AG08396 (cell line): ENCODE measurements at places on chromosomes 2 and 18.

GRCh38 chr2:58911877-58912276, 670.8 kb upstream of the FANCL start:
- DNase-seq, result no peak

- no peak for DNase-seq
These were observed 85.9 kb downstream of the CALCRL start for GRCh38 chr2:187362151-187362550.

- no peak for DNase-seq
These were observed 7.2 kb upstream of the SFXN5 start for GRCh38 chr2:73078457-73079411.

DNA sequence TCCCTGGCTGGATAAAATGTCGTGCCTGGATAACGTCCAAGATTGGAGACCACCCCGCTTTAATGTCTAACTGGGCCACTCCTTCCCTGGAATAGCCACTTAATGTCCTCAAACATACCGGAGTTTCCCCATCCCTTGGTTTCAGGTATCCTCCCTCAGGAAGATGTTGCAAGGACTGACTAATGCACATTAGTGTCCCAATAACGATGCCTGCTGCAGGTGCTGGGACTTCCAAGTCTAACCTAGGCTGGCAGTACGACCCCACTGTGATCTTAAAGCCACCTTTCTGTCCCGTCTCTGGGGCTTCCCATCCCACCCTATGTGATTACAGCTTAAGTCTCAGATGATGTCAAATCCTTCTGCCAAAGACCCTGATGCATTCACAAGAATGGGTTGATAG, 1.1 kb upstream of the ATP6V1C2 start:
- no peak for DNase-seq

GRCh38 chr18:58662118-58662517, 9.1 kb upstream of the MALT1 start:
- no peak for DNase-seq

- no peak for DNase-seq
These were observed 69.3 kb upstream of the HK2 start for GRCh38 chr2:74764429-74765272.

DNA sequence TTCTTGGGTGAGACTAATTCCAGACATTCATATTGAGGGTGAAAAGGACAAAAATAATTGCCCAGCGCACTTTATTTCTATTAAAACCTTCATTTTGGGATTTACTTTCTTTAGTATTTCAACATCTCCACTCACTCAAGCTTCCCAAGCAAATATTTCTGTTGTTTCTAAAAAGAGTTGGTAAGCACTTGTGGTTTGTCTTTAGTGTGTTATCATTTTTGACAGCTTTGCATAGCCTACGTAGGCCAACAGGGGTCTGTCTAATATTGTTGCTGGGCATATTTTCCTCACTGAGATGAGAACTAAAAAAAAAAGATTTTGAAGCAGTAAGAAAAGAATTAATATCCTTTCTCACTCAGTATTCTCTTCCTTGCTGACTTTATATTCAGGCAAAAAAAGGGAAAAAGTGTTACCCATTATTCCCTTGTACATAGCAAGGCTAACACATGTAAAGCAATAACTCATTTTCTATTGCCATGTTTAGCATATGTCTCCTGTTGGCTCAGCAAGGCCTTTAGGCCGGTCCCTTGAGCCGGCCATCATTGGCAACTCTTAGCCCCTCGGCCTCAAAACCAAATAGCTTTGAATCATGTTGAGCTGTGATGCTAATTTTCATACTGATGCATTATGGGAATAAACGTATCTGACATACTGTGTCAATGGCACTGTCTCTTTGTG, 494.2 kb downstream of the ARHGAP15 start:
- no peak for DNase-seq

DNA sequence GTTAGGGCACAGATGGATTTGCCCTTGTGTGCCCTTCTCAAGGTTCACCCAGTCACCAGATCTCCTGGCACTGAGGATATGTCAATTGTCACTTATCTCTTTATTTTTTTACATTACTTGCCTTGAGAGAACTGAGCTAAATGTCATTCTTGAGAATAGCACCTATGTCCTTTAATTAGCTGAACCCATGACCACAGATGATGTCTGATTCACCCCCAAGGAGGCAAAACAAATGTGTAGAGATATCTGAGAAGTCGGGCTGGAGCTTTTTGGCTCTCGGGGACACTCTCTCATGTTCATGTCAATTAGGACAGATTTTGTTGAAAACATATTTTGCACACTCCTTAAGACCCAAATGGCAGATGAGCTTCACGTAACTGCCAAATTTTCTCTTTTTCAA, 171.4 kb upstream of the LRRTM1 start:
- DNase-seq, result no peak

- DNase-seq, result no peak
These were observed 100.9 kb downstream of the ARL4C start for GRCh38 chr2:234395891-234396420.

DNA sequence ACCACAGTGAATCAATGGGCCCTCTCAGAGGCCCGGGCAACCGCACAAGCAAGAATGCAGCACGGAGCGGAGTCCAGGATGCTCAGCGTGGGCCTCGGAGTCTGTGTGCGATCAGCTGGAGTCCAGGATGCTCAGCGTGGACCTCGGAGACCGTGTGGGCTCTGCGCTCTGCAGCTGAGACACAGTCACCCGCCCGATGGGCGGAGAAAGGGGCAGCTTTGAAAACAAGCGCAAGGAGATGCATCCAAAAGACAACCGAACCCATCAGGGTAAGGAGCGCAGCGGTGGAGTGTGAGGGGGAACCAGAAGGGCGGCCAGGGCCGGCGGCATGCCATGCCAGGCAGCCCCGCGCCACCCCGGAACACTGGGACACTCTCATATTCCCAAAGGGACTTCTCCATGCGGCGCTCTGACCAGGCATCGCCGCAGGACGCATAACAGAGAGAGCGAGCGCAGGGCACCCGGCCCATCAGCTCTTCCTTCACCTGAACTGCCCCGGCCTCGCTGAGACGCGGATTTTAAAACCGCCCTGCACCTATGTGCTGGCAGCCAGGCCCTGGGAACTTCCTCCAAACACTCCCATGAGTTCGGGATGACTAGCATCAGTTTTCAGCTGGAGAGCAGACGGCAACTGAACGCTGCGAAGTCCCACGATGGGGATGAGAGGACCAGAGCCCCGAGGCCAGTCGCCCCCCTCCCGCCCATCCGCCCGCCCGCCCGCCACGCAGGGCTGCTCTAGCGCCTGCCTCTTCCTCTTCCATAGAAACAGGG, 44.7 kb downstream of the MC5R start:
- no peak for DNase-seq

- DNase-seq, result no peak
These were observed 70.2 kb downstream of the MYO1B start for GRCh38 chr2:191315365-191315752.

GRCh38 chr2:56084111-56084901, 99.5 kb upstream of the CCDC85A start:
- no peak for DNase-seq

GRCh38 chr2:205771031-205771430, 88.7 kb downstream of the NRP2 start:
- DNase-seq, result peak; percentile 69

- no peak for DNase-seq
These were observed 116.8 kb downstream of the XIRP2 start for GRCh38 chr2:167005096-167005495.

DNA sequence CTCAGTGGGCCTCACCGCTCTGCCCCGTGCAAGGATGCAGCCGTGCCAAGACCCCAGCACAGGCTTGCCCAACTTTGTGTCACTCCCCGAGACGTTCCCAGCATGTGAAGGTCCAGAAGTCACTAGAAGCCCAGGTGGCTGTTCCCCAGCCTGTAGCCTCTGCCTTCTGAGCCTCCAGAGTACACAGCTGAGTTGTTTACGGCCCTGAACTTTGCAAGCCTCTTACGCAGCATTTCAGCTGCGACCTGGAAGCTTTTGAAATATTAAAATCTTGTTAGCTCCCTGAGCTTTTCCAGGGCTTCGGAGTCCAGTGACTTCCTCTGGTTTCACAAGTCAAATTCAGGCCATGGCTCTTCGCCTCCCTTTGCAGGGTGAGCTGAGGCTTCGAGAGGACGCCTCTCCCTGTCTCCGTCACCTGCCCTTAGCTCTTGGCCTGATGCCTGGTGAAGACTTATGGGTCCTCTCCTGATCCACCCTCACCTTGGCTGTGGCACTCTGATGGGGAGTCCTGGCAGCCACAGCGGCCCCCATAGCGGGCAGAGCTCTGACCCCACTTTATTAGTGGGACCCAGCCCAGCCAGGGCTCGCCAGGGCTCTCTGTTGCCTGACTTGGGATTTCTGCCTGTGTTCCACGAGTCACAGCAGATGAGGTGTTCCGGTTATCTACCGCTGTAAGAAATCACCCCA, 76.5 kb upstream of the HPCAL1 start:
- DNase-seq, result no peak

GRCh38 chr2:180573951-180574350, 406.5 kb upstream of the UBE2E3 start:
- DNase-seq, result peak; percentile 13

DNA sequence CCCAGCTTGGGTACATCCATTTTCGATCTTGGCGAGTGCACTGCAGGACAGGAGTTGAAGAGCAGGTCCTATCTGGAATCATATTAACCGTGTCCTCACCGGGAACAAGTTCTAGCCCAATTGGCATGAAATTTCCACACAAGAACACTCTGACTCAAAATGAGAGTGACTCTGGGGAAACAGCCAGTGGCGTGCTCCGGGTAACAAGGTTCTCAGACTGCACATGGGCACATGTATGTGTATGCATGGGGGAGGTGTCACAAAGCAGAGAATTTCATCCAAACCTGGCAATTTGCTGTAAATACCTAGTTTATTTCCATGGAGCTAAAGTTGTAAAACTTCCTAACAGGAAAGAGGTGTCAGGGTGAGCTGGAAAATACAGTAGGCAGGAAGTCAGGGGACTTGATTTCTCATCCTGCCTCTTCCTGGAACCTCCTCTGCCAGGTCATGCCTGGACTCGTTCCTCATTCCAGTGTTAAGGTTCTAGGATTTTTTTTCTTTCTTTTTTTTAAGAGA, 1.7 kb downstream of the TUBB6 start:
- DNase-seq, result no peak

DNA sequence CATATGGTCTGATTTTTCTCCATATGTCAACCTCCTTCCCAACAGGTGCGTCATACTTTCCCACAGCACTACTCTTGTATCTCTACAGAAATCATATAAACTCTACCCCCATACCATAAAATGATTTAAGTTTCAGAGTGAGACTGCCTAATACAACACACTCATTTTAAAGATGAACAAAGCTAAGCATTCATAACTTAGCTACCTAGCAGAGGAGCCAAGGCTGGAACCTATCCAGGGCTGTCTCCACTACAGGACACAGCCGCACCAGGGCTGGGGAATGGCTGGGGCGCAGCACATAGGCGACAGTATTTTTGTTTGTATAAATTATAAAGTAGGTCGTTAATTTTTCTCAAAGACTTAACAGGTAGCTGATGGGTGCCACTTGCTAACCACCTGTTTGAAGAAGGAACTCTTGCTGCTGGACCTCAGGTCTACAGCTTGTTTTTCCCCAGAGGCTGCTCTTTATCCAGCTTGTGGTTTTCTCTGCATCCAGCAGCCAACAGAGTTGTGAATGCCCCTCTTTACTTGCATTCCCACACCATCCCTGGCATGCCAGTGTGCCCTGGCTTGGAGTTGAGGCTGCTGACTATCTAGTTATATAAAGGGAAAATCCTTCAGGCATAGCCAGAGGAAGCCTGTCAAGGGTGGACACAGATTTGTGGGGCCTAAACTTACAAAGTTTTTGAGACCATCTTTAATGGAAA, 62.0 kb downstream of the HNRNPLL start:
- DNase-seq, result no peak

- no peak for DNase-seq
These were observed 233.6 kb downstream of the TPGS2 start for GRCh38 chr18:36595046-36595817.

DNA sequence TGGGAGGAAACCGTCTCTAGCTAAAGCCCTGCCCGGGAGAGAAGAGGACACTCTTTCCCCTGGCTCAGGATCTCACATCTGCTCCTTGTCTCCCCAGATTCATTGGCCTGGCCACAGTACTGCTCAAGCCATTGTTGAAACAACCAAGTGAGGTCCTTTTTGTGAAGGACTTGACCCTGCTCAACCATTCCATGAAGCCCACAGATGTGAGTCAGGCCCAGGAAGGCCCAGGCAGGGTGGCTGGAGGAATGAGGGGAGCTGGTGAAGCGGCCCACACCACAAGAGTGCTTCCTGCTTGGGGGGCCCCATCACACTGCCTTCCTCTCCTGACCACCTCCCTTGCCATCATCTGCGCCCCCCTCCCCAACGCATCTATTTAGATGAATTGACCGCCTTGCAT, 5.1 kb downstream of the FER1L5 start:
- no peak for DNase-seq

DNA sequence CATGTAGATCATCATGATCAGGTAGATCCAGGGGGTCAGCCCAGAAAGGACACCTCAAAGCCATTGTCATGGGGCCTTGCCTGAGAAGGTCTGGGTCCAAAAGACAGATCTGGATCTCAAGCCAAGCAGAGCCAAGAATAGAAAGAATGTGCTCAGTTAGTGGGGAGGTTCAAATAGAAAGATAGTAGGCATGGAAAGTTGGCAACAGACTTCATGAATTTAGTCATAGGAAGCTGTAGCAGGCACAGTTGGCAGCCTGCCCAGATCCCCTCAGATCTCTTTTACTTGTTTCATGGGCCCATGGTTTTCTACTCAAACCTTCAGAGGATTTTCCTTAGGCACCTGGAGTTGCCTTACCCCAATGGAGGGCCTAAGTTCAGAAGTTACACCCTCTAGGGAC, 767.0 kb downstream of the SLC4A3 start:
- no peak for DNase-seq

GRCh38 chr18:11948852-11949523, 32.3 kb upstream of the IMPA2 start:
- DNase-seq, result peak; percentile 49

DNA sequence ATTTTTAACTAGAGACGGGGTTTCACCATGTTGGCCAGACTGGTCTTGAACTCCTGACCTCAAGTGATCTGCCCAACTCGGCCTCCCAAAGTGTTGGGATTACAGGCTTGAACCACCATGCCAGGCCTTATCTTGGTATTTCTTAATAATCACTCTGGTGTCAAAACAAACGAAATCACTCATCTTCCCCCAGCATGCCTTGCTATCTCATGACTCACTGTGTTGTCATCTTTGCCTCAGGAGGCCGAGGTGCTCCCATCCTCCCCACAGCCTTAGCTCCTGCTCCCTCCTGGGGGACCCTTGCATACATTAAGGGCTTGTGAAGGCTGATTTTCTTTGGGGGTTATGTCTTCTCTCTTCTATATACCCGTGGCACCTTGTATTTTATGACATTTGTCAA, 250.1 kb upstream of the DPP10 start:
- peak; percentile 12 for DNase-seq
